ENCODE measurements at places on chromosomes 2 and 18.

GRCh38 chr2:36079793-36080192, 275.8 kb upstream of the CRIM1 start:
- DNase-seq, result no peak

DNA sequence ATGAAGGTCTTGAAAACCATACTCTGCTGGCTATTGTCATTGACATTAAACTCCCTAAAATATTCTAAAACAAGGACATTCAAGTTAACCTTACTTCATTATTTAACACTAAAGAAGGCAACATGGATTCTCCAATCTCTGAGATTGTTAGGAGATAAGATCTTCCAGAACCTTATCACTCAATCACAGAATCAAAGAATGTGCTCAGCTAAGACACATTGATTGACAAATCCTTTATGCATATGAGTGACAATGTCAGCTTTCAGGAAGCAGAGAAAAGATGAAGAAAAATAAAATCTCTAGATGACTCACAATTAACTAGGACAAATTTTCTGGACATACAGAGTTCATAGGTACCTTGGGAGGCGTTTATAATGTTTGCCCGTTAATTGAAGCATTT, 787.2 kb downstream of the TSN start:
- no peak for DNase-seq

DNA sequence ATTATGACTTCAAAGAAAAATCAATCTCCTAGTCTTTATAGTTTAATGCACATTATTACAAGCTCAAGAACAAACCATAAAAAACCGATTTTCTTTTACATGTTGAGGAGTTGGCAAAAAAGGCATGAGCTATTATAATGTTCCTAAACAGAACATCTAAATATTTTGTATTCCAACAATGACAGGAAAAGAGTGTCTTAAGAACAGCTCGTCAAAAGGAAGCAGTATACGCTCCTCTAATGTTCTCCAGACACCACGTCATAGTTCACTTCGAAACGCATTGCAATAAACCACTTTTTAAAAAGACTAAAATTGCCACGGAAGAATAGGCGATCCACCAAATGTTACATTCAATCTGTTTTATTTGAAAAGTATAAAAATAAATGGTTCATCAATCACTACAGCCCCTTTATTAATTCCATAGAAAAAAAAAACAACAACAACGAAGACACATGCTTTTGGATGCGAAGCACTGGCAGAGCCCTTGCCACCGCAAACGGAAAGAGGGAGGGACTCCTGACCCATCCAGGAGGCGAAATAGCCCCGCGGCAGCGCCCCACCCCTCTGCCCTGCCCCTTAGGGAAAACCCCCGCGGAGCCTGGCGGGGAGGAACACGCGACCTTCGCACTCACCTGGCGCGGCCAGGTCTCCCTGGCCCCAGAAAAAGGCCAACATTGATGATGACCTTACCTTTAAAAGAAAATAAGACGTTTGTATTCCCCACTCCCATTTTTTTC, 45.8 kb downstream of the MBP start:
- DNase-seq, result no peak

DNA sequence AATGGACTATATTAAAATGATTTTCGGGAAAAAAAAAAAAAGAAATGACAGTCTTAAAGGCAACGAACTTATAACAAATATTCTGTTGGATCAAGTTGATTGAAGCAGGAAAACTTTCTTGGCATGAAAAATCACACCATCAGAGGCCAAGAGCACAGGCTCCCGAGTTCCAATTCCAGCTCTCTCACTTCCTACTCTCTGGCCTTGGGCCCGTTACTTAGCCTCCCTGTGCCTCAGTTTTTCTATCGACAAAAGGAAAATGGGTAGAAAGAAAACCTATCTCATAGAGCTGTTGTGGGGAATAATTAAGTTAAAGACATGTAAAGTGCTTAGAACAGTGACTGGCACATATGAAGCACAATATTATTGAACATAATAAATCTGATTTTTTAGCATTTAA, 74.2 kb downstream of the HNRNPLL start:
- DNase-seq, result no peak

DNA sequence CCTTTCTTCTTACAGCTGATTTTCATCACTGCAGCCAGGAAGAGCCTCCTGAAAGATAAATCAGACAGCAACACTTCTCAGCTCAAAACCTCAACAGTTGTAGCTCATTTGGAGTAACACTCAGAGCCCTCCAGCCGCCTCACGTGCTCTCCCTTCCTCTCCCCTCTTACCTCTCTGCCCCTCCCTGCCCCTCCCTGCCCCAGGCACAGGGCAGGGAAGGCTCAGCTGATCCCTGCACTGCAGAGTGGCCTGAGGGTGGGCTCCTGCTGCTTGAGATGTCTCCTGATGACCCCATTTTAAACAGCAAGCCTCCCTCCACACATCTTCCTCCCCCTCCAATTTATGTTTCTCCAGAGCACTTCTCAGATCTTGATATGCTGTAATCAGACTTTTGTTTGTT, 54.4 kb downstream of the SH3YL1 start:
- DNase-seq, result no peak

DNA sequence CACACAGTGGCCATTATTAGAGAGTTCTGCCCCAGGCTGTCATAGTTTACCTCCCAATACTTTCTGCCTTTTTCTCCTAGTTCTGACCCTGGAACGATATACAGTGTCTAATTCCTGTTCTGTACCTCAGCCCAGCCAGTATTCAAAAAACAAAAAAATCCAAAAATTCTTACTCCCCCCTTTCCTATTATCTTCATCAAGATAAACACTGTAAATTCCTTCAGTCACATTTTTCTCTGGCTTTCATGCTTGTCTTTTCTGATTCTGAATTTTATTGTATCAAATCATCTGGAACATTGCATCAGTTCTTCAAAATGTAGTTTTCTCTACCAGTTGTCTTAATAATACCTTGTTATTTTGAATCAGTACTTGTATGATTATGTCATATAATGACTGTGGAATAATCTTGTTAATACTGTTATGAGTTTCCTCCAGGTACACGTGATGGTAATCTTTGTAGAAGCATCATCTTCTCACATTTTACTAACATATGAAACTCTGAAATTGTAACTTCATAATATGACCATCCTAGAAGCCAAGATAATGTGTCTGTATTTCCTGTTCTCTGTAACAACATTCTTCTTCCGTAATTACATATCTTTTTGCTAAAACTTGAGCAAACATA, 79.0 kb upstream of the NOSTRIN start:
- DNase-seq, result no peak

GRCh38 chr18:27704736-27705361, 472.1 kb downstream of the CDH2 start:
- no peak for DNase-seq

GRCh38 chr2:64695721-64696261, 42.1 kb upstream of the SERTAD2 start:
- DNase-seq, result no peak

GRCh38 chr2:27962006-27962405, 71.5 kb downstream of the BABAM2 start:
- DNase-seq, result no peak
